Frontal cortex (tissue), 4 donors: ENCODE measurements at places on chromosomes 6 and 20. TPM values are rescaled to one million over a fixed set of nuclear protein-coding genes. Genes with fewer than 3 reads are reported as not detected.

RUNX2 gene
- total RNA-seq = 0.41 TPM

DNA sequence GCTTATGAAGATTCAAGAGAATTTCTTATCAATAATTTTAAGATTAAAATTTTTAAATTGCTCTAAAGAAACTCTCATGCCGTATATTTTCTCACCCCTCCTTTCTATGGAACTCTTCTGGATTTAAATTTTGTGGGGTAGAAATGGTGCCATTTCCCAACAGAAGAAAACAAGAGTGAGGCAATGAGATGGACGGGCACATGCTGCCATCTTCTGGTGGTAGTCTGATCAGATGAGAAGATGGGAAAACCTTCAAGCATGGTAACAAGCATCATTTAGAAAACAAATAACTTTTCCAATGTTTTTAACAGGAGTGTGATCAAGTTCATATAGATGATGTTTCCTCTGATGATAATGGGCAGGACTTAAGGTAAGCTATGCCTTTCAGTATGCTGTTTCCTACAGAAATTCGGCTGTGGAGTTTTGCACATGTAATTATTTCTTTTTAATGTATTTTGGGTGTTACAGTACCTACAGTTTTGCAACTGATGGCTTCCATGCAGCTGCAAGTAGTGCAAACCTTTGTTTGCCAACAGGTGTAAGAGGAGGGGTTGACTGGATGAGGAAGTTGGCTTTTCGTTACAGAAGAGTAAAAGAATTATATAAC, 271.4 kb downstream of the EYA4 start:
- DNase-seq = peak; percentile 32

BPI gene
- total RNA-seq = under 0.01 TPM

DEFB132 gene
- not detected for total RNA-seq

- no peak for DNase-seq
These were observed 1.6 kb downstream of the TFAP2C start for GRCh38 chr20:56630506-56631317.

GRCh38 chr6:42046464-42047212, 3.7 kb upstream of the TAF8 start:
- DNase-seq = no peak

DNA sequence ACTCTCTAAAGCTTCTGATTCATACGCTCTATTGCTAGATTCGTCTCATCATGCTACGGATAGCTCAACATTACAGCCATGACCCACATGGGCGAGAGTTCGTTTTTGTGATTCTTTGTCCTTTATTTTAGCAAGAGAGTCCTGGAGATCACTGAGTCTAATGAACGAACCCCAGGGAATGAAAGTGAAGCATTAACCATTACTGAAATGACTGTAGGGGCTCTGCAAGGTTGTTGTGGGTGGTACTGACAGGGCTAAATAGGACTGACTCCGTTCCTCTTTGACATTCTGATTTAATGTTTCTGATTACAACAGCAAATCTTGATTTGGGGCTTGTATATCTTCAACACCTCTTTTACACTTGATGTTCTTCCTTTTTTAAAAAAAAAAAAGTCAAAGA, 13.7 kb upstream of the RTF2 start:
- no peak for DNase-seq

DNA sequence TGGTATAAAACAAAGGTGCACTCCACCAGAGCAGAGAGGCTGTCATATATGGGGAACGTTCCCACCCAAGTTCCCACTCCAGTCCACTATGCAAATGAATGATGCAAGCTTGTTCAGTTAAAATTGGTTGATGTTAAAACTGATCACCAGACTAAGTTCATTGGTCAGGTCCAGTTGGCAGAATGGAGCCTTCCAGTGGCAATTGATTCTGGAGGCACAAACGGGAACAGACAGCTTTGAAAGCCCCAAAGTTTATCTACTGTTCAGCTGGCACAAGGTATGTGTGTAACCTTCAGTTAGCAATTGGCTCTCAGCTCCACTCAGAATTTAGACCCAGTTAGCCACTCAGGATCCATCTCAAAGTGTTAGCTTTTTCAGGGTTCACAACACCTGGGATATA, 119.4 kb upstream of the CEP85L start:
- DNase-seq = no peak

GRCh38 chr20:50977066-50978021, 18.7 kb downstream of the MOCS3 start:
- no peak for DNase-seq

C6orf15 gene
- not detected for total RNA-seq

DNA sequence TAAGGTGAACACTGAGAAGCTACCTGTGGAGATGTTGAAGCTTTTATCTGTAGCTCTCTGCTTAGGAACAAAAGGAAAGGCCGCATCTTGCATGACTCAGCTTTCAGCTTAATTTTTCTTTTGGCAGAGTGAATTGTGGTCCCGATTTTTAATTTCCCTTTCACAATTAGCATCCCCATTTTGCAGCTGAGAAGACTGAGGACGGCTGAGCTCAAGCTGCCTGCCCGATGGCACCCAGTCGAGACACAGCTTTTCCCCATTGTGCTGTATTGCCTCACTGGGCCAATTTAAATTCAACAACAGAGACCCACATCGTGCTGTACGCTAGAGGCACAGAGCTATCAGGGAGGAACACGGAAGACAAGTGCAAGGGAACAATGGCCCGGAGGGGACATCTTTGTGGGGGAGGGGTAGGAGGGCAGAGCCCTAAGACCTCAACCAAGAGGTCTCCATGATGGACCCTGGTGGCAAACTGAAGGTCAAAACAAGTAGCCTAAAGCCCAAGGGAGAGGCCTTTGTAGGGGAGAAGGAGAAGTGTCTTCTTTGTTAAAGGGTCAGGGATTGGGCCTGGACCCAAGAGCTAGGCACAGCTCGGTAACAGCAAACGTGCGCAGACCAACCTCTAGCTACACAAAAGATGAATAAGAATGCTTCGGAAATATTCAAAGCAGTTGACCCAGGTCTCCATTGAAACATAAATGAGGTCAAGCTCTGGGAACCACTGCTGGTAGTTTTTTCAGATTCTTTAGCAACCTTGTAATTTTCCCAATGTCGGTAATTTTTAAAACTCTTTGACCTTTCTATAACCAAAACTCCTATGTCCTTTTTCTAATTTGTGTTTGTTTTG, 13.3 kb upstream of the QKI start:
- no peak for DNase-seq
